ENCODE measurements at places on chromosomes 5 and 9. TPM values are rescaled to one million over a fixed set of nuclear protein-coding genes. Genes with fewer than 3 reads are reported as not detected.

IL3 gene
- not detected for total RNA-seq

WNK2 gene
- total RNA-seq = 2.8 TPM

FOXD4L3 gene
- not detected for total RNA-seq

NRG2 gene
- total RNA-seq = 0.17 TPM

SLC45A2 gene
- total RNA-seq = not detected

FBN2 gene
- 19.1 TPM for total RNA-seq

GPRIN1 gene
- total RNA-seq = 12.3 TPM

TLX3 gene
- 20.1 TPM for total RNA-seq

DIPK1B gene
- 6.6 TPM for total RNA-seq

GLRA1 gene
- total RNA-seq = not detected

SMIM33 gene
- total RNA-seq = not detected

SLC6A3 gene
- total RNA-seq = not detected

SLC46A2 gene
- total RNA-seq = not detected

PHF24 gene
- not detected for total RNA-seq

NME5 gene
- total RNA-seq = 0.29 TPM

LHX6 gene
- total RNA-seq = 0.69 TPM

SGTB gene
- total RNA-seq = 9.9 TPM

GLIPR2 gene
- total RNA-seq = 29.9 TPM

RPP25L gene
- total RNA-seq = 30.8 TPM

PHF19 gene
- 108 TPM for total RNA-seq

CNTNAP3 gene
- 10.2 TPM for total RNA-seq

SCGB3A2 gene
- not detected for total RNA-seq

NR2F1-AS1 gene
- total RNA-seq = 6.1 TPM

PCA3 gene
- not detected for total RNA-seq

TMEM252 gene
- not detected for total RNA-seq

ENC1 gene
- total RNA-seq = 66.7 TPM

C1QTNF2 gene
- total RNA-seq = 3.0 TPM

ADGRV1 gene
- total RNA-seq = 10.6 TPM

INIP gene
- total RNA-seq = 63.7 TPM

SIT1 gene
- total RNA-seq = not detected

PLK2 gene
- 986 TPM for total RNA-seq

PTCH1 gene
- total RNA-seq = 4.3 TPM

SLCO6A1 gene
- 0.48 TPM for total RNA-seq

DNAJB5 gene
- 6.6 TPM for total RNA-seq

HEMGN gene
- total RNA-seq = 0.17 TPM

RAB3C gene
- 0.91 TPM for total RNA-seq

LEAP2 gene
- 0.68 TPM for total RNA-seq

DHFR gene
- total RNA-seq = 91.7 TPM

TLR4 gene
- 0.11 TPM for total RNA-seq

TMC1 gene
- total RNA-seq = not detected

SLC36A2 gene
- not detected for total RNA-seq

GCNT1 gene
- total RNA-seq = 6.4 TPM

Measured in Daoy (cell line).